ENCODE measurements at places on chromosomes 7 and 10. TPM values are rescaled to one million over a fixed set of nuclear protein-coding genes. Genes with fewer than 3 reads are reported as not detected.

DNA sequence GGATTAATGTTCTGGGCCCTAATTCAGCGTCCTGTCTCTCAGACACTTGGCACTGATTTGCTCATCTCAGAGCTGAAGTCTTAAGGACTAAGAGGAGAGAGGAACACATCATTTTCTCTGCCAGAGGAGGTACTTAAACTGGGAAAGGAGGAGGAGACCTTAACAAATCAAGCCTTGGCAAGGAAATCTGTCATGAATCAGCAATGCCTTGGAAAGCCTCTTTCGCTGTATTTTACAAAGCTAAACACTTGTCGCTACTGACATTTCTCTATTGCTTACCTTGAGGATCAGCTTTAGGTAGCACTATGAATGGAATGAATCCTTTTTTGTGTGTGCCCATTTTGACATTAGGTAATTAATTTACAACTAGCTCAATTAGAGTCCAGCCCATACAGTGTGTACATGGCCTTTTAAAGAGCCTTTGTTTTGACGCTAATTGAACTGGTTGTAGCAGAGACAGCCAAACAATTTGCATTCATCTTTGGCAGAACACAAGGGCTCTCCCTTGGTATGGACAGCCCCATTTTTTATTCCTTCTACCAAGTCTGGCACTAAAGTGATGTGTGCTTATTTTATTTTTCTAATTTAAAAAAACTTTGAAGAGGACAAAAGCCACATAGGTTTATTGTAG is 37.4 kb downstream of the AUTS2 start:
- no peak for DNase-seq

DNA sequence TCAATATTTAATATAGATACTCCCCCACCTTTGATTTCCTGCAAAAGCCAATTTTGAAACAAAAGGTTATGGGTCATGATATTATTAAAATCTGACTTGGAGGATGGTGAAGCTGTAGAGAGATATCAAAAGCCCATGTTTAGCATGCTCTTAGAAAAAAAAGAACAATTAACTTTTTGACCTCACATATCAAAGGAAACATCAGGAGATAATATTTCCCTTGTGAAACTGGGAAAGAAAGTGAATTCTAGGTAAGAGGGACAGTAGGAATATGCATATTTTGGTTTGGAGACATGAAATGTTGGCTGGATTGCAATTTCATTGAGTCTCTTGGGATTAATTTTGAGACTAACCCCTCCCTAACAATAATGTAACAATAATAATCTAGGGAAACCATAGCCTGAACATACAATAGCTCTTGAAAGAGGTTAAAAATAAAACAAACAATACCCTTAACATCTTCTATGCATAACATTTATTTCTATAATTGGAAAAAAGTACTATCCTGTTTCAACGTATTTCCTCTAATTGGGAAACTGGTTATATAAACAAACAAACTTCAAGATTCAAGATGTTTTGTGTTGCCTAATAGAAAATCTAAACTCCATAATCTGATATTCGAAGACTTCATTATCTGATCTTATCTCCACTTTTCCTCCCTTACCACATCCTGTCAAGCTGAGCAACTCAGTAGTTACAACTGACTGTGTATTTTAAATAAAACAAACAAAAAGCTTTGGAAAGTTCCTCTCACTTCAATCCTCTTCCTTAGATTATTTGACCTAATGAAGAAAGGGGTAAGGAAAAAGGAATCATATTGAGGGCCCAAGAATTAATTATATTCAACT is 14.8 kb downstream of the TMEM26 start:
- DNase-seq, result no peak

DNA sequence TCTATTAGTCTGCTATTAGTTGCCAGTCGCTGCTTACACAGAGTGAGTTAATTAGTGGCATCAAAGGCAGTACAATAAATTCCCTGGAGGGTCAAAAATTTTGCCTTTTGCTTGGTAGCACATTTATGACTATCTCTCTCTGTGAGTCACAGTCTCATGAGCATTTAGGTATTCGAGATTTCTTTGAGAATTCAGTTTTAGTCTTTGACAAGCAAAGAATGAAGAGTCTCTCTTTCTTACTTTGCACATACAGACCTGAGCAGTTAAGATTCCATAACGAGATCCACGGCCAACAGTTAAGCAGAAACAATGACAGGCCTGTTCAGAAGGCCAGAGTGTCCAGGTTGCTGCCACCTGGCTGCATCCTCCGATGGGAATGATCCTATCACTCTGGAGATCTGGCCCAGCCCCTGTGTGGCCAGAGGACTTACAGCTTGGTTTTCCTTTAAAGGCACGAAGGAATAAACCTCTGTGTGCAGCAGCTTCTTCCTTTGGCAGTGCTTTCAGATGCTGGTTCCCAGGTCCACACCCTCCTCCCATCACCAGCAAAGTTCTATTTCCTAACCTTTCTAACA is 80.6 kb downstream of the GLI3 start:
- DNase-seq, result no peak

GRCh38 chr10:14072541-14072940 is 258.2 kb downstream of the FRMD4A start:
- DNase-seq, result peak; percentile 81

- DNase-seq, result no peak
Observed at GRCh38 chr10:101691081-101691480, 3.9 kb downstream of the FBXW4 start.

- no peak for DNase-seq
Observed at GRCh38 chr10:45373003-45373575, 927 bp upstream of the ALOX5 start.

GRCh38 chr7:42479816-42480633 is 243.0 kb upstream of the GLI3 start:
- no peak for DNase-seq

DNA sequence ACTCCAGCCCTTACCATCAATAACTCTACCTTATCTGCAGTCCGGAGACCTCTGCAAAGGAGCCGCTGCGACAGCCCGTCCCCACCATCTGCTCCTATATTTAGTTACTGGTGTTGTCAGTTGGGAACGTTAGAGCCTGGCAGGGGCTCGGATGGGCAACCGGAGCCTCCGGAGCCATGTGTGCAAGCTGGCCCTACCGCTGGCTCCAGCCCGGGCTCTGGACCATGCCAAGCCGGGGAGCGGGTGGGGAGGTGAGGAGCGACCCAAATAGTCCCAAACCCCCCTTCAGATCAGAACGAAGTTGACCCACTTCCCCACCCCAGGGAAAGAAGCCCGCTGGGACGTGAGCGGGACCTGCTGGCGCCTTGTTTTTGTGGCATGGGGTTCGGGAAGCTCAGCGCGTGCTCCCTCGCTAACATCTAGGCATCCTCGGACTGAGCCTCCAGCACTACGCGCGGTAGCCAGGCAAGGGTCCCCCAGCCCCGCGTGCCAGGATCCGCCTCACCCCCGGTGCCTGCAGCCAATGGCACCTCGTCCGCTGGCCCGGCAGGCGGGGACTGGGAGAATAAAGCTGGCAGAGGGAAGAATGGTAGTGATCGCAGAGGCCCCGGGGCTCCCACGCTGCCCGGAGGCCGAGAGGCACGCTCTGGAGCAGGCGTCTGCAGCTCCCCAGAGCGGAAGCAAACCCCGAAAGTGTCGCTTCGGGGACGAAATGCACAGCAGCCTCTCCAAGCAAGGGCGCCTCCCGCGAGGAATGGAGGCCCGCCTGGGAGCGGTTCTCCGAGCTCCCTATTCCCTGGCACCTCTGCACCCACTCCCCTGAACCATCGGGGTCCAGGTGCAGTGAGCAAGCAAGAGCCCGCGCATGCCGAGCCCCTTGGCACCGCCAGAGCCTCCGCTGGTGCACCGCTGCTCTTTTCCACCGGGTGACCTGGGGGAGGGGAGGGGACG is 679 bp downstream of the LRRC20 start:
- DNase-seq, result no peak

GRCh38 chr10:34908481-34908880 is 93.4 kb upstream of the PARD3 start:
- no peak for DNase-seq

GRCh38 chr10:77949167-77949566 is 22.6 kb upstream of the DLG5 start:
- peak; percentile 53 for DNase-seq

The PANK1 gene
- total RNA-seq, result 3.7 TPM

The CD36 gene
- 151 TPM for total RNA-seq

The NPSR1 gene
- total RNA-seq, result not detected

The SFTPA1 gene
- not detected for total RNA-seq
